ENCODE measurements at places on chromosomes 6 and 20. TPM values are rescaled to one million over a fixed set of nuclear protein-coding genes. Genes with fewer than 3 reads are reported as not detected.

Gene RNF217
- 14.0 TPM for total RNA-seq

Gene ACAT2
- 76.8 TPM for total RNA-seq

Gene PLTP
- 162 TPM for total RNA-seq

Gene TOX2
- total RNA-seq, result 3.5 TPM

Gene NRSN1
- not detected for total RNA-seq

Gene TXLNB
- 4.1 TPM for total RNA-seq

Gene TMEM170B
- total RNA-seq, result 0.87 TPM

Gene NECAB3
- total RNA-seq, result 29.5 TPM

Gene SRC
- total RNA-seq, result 33.6 TPM

Gene DPPA5
- total RNA-seq, result not detected

Gene EPB41L1
- total RNA-seq, result 28.9 TPM

Gene SLC17A2
- not detected for total RNA-seq

Gene MAN1A1
- 123 TPM for total RNA-seq

Gene NELFCD
- 57.6 TPM for total RNA-seq

Gene SLPI
- not detected for total RNA-seq

Gene MOCS1
- 17.9 TPM for total RNA-seq

Gene RIPOR2
- total RNA-seq, result 0.83 TPM

Gene CLIC5
- not detected for total RNA-seq

Gene ZC3H12D
- 0.15 TPM for total RNA-seq

Gene UBE2J1
- 22.5 TPM for total RNA-seq

Gene TP53INP2
- 4.5 TPM for total RNA-seq

Gene UBE2C
- 3.0 TPM for total RNA-seq

Gene RBCK1
- total RNA-seq, result 91.0 TPM

Gene MPIG6B
- total RNA-seq, result not detected

Gene STMND1
- not detected for total RNA-seq

Gene HLA-DOA
- total RNA-seq, result under 0.01 TPM

Gene SRF
- total RNA-seq, result 19.8 TPM

Gene FOXQ1
- total RNA-seq, result 6.5 TPM

Gene GRM4
- total RNA-seq, result not detected

Gene GNAS-AS1
- total RNA-seq, result 1.3 TPM

Gene SASH1
- 106 TPM for total RNA-seq

Gene ULBP2
- total RNA-seq, result 2.5 TPM

Gene PPP2R5D
- 52.3 TPM for total RNA-seq

Gene KLHDC3
- 64.1 TPM for total RNA-seq

Gene NDUFAF4
- total RNA-seq, result 7.1 TPM

Gene BRPF3
- 14.4 TPM for total RNA-seq

Gene EYS
- total RNA-seq, result 0.50 TPM

Gene TMEM244
- not detected for total RNA-seq

Gene TMEM200A
- total RNA-seq, result 44.5 TPM

Gene XKR7
- total RNA-seq, result under 0.01 TPM

Gene ALDH5A1
- total RNA-seq, result 0.15 TPM

Gene ZFP57
- 0.17 TPM for total RNA-seq

Gene TSPYL1
- 75.6 TPM for total RNA-seq

Gene GHRH
- not detected for total RNA-seq

Gene TULP4
- total RNA-seq, result 103 TPM

Gene HRH3
- not detected for total RNA-seq

Gene GSTA2
- total RNA-seq, result not detected

Gene CDSN
- total RNA-seq, result not detected

Gene AKIRIN2
- 30.9 TPM for total RNA-seq

All from smooth muscle cell of trachea (primary cell).